ENCODE measurements at places on chromosomes 6 and 20.

DNA sequence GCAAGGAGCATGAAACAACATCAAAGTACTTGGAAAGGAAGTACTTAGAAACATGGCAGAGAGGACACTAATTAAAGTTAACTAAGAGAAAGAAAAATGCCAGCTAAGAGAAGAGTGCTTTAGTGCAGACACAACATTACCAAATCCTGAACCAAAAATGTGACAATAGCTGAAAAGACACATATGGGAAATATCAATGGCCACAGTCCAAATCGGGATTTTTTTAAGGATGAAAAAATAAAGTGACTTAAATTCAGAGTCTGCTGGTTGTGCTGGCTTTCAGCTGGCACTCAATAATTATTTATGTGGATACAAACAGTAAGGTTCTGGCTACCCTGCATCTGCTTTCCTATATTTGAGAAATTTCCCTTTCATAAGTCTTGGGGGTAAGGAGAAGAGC is 12.6 kb upstream of the DST start:
- no peak for DNase-seq

GRCh38 chr20:41537865-41538264 is 80.3 kb downstream of the CHD6 start:
- no peak for DNase-seq

DNA sequence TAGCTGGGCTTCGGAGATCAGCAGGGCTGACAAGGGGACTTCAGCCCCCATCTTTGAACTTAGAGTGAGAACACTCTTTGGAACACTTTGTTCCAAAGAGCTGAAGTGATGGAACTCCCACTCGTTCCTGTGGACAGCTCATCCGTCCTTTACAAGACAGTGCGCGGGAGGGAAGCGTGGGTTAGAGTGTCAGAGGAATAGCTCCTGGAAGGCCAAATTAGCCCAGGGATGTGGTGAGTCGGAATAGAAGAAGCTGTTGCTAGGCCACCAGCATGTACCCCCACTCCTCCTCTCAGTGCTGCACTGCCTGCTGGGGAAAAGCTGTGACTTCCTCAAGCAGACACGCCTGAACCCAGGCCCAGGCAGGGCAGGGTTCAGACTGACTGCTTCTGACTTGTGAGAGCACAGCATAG is 1.7 kb downstream of the SDCBP2 start:
- DNase-seq: no peak

- no peak for DNase-seq
Observed at GRCh38 chr6:158338311-158339112, 26.2 kb downstream of the TULP4 start.

DNA sequence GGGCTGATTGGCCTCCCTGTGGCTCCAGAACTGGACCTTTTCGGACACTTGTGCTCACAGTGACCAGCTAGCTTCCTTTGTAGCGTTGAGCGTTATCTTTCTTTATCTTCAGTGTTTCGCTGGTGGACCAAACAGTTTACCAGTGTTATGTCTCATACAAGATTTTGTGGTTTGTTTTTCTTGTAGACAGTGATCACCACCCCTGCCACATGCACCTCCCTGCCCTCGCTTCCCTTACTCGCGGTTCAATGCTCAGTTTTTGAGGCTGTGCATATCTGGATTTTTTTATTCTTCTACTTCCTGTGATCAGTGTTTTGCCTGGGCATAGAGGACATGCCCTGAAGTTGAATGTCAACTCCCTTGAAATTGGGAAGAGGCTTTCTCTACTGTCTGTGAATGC is 16.4 kb downstream of the MYT1 start:
- DNase-seq: no peak

- DNase-seq: no peak
Observed at GRCh38 chr6:135503703-135504475, 6.3 kb upstream of the AHI1 start.

DNA sequence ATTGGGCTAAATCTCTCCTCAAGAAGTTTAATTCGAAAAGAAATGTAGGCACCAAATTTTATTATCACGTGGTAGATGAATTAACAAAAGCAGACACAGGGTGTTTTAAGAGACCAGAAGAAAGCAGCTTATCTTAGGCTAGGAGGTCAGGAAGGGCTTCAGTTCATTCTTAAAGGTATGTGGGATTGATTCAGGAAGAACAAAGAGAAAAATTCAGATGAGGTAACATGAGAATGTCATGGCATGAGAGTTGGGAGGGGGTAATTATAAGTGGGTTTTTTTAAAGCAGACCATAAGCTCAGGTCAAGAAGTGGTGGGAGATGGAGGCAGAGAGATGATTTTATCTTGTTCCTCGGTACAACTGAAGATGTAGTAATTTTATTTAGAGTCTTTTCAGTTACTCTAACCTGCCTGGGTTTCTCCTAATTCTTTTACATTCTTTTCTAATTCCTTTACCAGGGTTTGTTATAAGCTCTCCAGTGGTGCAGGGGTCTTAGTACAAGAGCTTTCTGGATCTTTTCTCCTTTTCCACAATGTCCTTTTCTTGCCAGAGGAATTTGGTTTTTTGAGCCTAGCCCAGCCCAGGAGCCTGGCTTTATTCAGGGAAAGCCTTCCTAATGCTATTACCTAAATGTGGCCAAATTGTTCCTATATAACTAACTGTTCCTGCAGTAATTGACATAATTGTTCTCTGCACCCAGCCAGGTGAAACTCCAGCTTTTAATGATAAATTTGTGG is 474.1 kb upstream of the BTBD3 start:
- DNase-seq: no peak

- DNase-seq: no peak
Observed at GRCh38 chr6:44456070-44456965, 68.8 kb downstream of the CDC5L start.

GRCh38 chr6:17001188-17001587 is 100.7 kb upstream of the STMND1 start:
- no peak for DNase-seq

DNA sequence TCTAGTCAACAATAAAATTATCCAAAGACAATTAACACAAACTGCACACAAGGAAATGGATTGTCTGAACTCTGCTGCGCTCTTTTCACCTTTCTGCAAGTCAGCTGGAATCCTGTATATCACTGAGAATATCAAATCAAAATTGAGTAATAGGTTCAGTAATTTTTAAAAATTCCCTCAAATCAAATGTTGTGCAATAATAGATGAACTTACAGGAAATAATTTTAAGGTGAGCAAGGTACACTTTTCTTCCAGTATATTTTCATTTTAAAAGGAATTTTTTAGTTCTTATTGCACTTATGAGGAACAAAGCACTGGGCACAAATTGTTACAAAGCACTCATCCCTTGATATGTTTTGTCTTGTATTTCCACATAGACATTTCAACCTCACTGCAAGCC is 1.2 kb downstream of the SAYSD1 start:
- DNase-seq: no peak

- DNase-seq: no peak
Observed at GRCh38 chr20:50376888-50377459, 133.2 kb upstream of the PTPN1 start.

GRCh38 chr20:6818033-6818808 is 50.7 kb downstream of the BMP2 start:
- no peak for DNase-seq

DNA sequence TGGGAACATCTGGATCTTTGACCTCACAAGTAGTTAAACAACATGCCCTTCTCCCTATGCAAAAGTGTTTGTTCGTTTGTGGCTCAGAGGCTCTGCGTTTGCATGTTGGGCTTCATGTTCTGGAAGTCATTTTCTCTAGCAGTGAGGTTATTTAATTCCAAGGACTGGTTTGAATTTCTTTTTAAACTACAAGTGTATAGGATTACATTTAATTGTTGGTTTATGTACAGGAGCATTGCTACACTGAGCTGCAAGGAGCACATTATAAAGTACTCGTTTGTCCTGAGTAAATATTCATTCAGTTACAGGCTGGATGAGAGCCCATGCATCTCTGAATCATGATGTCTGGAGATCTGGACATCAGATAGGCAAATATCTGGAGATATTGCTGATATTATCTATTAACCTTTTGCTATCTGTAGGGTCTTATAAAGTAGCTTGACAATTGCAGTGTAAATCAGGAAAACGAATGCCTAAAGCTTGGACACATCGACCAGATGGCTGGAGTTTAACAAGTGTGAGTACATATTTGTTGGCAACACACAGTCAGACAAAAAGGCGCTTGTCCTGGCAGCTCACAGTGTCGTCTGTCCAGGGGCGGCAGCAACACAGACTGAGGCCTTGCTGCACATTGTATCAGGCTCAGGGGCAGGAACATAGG is 84.6 kb downstream of the PDE7B start:
- DNase-seq: no peak

- DNase-seq: no peak
Observed at GRCh38 chr6:90086517-90086916, 192.2 kb downstream of the GJA10 start.

- DNase-seq: no peak
Observed at GRCh38 chr6:1153696-1154245, 158.1 kb upstream of the FOXQ1 start.

DNA sequence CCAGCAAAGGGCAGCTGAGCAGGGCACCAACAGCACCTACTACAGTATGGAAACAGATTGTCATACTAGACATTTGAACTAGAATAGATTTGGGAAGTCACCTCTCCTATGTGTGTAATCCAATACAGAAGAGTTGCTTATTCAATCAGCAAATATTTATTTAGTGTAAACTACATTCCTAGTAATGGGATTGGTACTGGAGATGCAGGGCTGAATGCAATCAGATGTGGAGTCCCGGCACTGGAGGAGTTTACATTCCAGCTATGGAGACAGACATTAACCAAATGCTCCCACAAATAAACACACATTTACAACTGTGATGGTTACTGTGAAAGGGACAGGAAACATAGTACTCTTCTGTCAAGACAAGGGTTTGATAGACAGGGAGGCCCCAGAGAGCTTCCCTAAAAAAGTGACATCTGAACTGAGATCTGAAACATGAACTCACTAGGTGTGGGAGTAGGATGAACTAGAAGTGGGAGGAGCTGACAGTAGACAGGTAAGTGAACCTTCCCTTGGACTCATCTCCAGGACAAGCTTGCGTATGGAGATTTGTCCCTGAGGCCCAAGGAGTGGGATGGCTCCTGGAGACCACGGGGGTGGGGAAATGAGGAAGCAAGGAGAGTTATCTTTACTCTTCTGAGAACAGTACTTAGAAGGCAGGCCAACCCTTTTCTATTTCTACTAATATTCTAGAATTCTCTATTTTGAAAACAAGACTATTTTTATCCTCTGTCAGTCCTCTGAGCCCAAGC is 420.5 kb downstream of the MAFB start:
- no peak for DNase-seq

GRCh38 chr6:118606268-118606667 is 45.1 kb downstream of the CEP85L start:
- DNase-seq: no peak

GRCh38 chr20:62787321-62787720 is 9.0 kb upstream of the MRGBP start:
- DNase-seq: no peak
